NCI-H1417 (cell line): ENCODE measurements at places on chromosomes 12 and 14.
A peak's percentile ranks its signal among the peaks of the same experiment; 100 is the strongest.

GRCh38 chr14:100778526-100778882, 47.4 kb upstream of the MEG3 start:
- no peak for DNase-seq

- peak; percentile 67 for DNase-seq
These were observed 10.5 kb upstream of the STAC3 start for GRCh38 chr12:57261428-57261865.

DNA sequence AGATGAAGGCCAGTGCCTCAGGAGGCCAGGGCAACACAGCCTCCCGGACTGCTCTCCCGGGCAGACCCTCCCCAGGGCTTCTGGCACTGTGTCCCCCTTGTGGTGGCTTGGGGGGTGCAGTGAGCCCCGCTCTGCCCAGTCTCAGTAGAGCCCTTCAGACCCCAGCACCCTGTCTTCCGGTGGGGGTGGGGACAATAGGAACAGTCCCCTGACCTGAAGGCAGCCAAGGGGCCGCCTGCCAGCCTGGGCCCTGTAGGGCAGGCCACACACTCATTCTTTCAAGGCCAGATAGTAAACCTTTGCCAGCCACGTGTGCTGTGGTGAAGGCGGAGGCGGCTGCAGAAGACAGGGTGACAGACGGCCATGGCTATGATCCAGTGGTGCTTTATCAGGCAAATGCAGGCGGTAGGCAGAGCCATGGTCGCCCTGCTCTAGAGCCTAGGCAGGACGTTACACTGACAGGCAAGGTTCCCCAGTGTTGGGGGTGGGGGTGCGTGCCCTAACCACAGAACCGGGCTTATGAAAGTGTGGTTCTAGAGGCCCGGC, 15.0 kb downstream of the ZFYVE21 start:
- no peak for DNase-seq

DNA sequence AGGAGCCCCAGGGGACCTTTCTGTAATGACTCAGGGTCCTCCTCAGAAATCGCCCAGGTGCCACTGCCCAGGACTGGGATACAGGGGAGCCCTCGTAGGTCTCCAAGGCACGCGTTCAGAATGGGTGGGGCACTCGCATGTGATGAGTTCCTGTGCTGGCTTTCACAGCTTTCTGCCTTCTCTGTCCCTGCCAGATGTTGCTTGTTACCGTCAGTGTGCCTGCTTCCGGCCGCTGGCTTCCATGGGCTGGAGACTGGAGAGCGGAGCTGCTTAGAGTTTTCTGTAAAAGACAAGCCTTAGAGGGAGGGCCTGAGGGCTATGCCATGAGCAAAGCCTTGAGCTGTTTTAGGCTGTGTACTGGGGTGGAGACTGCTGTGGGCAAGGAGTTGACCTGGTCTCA, 75.0 kb upstream of the SLC24A4 start:
- DNase-seq = no peak

DNA sequence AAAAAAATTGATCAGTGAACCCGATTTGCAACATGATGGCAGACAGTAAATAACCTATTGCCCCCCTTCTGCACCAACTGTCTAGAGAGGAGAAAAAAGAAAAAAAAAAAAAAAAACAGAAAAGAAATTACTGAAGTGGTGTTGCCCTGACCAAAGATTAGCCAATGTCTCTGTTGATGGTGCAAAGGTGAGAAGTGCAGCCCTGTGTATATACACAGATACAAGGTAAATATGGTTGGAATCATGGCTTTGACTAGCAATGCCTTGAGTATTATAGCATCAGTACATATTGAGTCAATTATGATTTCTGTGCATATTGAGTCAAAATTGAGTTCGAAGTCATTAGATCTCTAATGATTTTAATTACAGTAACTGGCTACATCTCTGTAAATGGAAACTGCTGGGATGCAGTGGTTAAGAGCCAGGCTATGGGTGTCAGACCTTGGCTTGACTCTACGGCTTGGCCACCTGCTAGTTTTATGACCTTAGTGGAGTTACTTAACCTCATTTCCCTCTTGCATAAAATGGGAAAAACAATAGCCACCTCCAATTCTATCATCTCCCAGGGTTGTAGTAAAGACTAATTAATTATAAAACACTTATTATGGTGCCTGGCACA, 51.0 kb downstream of the EGLN3 start:
- peak; percentile 20 for DNase-seq

DNA sequence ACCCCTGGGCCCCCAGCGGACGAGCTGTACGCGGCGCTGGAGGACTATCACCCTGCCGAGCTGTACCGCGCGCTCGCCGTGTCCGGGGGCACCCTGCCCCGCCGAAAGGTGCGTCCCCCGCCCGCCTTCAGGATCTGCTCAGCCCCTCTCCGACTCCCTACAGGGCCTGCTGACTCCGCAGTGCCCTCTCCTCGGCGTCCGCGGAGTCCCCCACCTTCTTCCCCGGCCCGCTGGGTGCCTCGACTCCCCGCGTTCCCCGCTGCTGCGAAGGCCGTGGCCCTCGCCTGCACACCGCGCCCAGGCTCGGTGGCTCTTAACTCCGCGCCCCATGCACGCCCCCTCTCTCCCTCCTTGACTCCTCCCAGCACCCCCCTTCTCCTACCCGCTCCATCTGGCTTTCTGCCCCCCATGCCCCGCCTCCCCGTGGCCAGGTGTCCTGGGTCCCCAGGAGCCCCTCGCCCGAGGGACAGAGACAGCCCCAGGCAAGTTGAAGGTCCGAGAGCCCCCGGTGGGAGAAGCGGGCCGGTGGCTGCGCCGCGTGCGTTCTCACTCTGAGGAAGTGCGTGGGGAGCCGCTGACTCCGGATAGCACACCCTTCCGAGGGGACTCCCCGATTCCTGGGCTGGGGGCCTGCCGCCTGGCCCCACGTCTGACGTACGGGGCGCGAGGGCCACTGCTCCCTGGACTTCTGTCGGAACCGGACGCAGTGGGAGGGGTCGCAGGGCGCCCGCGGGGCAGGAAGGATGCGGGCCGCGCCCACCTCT, 594 bp downstream of the TAMALIN start:
- no peak for DNase-seq

- no peak for DNase-seq
These were observed 7.2 kb downstream of the CBLN3 start for GRCh38 chr14:24422261-24422660.

DNA sequence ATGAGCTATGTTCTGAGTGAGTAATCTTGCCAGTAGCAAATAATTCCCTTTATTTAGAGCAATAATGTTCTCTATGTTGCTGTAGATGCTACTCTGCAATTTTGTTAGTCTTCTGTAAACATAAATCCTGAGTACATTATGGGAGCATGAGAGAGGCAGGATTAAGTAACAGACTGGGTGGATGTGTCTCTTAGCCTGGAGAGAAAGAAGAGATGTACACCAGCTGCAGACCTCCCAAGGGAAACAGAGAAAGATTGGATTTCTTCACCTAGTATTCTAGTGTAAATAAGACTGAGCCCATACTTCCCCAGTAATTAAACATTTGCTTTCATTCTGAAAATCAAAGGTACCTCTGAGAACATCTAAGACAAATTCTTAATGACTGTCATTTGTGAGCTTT, 564.0 kb downstream of the TRHDE start:
- DNase-seq = no peak

DNA sequence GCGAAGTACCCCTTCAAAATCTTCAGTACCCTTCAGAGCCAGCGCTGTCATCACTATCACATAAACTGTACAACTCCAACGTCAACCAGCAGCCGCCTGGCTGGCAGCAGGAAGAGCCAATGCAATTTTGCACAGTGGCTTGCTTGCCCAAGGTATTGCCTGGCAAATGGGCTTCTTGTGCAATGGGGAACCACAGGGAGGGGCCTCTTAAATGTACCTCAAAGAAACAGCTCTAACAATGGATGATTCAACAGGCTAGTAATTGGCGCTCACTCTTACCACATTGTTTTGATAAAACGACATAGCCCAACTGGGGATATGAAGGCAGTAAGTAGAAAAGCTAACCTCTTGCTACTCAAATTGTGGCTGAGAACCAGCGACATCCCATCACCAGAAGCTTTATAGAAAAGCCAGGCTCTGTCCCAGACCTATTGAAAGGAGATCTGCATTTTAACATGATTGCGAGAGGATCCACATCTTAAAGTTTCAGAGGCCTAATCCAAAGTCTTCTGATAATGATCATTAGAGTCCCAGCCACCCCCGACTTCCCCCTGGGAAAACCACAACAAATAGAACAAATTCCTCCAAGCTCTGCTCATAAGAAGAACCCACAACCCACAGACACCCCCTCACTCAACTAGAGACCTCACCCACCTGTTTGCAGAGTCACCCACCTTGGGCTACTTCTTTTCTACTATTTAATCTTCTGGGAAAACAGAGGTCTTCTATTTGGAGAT, 125.3 kb upstream of the HIF1A start:
- DNase-seq = no peak

GRCh38 chr12:45914090-45914489, 76.3 kb downstream of the SCAF11 start:
- no peak for DNase-seq

DNA sequence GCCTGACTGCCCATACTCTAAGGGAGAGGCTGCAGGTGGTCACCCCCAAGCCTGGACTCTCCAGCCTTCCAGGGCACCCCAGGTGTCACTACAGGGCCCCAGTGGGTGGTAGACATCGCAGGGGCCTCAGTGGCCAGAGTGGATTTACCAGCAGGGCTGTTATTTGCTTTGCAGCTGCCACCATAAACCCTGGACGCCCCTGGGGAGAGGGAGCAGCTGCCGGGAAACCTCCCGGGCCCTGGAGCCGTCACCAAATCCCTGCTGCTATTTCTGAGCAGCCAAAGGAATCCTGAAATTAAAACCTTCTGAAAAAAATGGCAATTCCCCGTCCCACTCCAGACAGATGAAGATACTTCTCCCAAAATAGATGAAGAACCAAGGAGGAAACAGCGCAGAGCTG, 13.9 kb downstream of the TMEM119 start:
- peak; percentile 62 for DNase-seq

GRCh38 chr12:69657376-69658137, 41.5 kb downstream of the BEST3 start:
- DNase-seq = no peak

DNA sequence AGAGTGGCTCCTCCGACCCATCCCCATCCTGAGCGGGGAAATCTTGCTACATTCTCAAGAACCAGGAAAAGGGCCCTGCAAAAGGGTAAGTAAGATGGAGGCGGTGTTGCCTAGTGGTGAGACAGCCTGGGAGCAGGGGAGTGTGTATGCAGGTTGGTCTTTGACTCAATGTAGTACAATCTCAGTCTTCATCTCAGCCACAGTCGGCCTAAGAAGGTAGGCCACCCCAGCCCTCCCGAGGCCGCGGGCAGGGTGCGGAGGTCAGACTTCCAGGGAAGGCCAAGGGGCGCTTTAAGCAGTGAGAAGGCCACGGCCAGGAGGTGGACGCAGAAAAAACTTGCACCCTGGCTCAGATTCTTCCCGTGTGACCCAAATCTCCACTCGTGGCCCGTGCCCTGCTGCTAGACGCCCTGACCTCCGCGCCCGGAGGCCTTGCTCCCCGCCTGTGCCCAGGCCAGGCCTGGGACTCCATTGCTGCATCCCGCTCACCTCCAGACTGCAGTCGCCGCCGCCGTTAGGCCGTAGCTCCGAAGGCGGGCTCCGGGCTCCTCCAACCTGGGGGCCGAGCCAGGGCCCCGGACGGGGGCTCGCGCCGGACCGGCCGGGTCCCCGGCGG, 435 bp downstream of the FOXM1 start:
- no peak for DNase-seq

GRCh38 chr14:99815696-99816095, 22.5 kb downstream of the EML1 start:
- no peak for DNase-seq

- no peak for DNase-seq
These were observed 15.1 kb upstream of the ADAM21 start for GRCh38 chr14:70436867-70437266.

- no peak for DNase-seq
These were observed 25.6 kb upstream of the GPATCH2L start for GRCh38 chr14:76126076-76126475.
